HFF-Myc (cell line): ENCODE measurements at places on chromosomes 6 and 20.

DNA sequence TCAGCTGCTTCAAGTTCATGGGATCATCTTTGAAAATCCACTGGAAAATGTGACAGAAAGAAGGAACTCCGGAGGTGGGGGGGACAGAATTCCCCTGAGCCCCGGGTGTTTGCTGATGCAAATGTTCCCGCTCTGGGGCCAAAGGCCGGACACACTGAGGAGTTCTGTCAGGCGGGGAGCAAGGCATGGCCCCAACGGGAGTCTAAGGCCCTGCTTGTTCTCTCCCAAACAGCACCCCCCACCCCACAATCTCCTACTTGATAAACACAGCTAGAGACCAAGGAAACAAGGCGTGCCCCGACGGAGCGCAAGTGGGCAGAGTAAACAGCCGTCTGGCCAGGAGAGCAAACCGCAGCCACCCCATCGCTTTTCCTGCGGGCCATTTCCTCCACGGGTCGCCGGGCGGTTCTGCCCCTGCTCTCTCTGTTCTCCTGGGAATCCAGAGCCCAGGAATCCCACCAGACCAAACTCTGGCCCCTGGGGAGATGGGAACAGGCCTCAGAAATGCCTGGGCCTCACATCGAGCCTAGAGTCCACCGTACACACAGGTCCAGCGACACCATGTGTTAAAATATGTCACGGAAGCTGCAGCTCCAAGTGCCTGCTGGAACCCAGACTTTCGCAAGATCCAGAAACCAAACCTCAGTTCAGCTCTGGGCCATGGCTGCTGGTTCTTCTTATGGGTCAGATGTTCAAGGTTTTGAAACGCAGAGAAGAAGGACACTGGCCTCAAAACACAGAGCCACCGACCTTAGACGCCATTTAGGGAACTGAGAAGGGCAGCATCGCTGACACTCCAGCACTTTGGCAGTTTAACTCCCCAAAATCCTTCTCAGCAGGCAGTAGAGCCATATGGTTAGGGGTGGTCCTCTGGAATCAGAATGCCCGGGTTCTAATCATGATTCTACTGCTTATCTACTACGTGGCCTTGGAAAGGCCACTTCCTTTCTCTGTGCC, 104.2 kb downstream of the PREX1 start:
- no peak for DNase-seq

DNA sequence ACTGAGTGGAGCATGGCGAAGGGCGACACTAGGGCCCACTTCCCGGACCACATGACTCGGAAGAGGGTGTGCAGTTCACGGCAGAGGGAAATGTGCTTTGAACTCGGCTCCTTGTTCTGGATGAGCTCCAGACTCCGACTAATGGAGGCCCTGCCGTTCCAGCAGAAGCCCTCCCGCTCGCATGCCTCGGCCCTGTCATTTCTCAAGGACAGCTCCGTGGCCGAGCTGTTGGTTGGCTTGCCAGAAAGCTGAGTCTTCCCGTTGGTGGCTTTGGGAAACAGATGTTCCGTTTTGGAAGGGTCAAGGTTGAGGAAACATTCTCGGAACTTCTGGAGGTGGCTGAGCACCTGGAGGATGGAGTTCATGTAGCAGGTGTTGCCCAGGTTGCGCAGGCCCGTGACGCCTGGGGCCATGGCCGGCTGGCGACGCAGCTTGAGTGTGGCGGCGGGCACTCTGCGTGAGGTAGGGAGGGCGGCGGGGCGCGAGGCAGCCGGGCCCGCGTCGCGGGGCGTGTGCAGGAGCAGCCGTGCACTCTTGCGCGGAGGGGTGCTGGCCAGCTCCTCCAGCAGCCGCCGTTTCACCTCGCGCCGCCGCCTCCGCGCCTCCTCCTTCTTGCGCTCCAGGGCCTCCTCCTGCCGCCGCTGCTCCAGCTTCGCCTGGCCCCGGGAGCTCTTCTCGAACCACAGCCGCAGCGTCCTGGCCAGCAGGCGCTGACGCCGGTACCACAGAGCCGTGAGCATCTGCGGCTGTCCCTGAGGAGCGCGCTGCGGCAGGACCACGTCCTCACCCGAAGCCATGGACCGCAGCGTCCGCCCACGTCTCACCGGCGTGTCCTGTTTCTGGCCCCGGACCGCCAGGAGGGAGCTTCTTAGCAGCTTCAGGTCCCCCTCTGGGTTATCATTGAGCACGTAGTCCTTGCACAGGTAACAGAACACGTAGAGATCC, 18.6 kb downstream of the TOMM6 start:
- no peak for DNase-seq

- no peak for DNase-seq
These were observed 256 bp upstream of the OVOL2 start for GRCh38 chr20:18057994-18058349.

GRCh38 chr6:87682310-87682709, 19.7 kb downstream of the AKIRIN2 start:
- no peak for DNase-seq

DNA sequence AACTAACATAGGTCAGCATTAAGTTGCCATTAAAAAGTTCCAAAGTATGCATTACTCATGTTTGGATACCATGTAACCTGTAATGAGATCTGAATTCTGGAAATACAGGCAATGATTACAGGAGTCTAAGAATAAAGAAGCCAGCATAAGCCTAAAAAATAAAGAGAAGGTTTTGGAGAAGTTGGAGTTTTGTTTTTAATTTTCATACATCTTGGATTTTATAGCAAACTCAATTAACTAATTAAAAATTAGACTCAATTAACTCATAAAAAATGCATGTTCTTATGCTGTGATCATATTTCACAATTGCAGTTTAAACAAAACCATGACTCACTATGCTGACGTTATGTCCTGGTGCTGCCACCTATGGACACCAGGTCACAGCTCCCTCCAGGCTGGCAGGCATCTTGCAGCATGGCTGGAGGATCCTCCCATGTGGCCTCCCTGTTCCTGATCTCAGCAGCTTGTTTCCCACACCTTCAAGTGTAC, 648.8 kb upstream of the AGPAT4 start:
- peak; percentile 24 for DNase-seq

DNA sequence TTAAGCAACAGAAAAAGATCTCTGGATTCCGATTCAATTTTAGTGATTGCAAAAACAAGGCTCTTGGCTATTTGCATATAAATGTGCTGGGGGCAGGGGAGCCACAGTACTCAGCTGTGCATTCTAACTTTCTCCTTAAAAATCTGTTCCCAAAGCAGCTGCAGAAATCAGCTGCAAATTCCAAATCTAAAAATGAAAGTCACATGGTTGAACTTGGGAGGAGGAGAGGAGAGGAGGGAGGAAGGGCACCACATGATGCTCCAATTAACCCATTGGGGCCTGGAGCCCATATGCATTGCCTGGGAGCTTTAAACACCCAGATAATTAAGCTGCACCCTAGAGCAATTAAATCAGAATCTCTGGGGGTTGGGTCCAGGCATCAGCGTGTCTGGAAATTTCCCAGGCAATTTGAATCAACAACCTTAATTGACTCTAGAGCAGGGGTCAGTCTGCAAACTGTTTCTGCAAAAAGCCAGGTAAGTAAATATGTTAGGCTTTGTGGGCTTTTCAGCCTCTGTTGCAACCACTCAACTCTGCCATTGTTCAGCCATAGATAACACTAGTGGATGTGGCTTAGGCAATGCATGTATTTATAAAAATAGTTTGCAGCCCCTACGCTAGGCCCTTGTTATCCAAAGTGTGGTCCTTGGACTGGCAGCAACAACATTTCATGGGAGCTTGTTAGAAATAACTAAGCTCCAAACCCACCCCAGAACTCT, 508.1 kb downstream of the KIF16B start:
- no peak for DNase-seq

GRCh38 chr20:45489083-45489531, 19.6 kb downstream of the WFDC2 start:
- DNase-seq = peak; percentile 2

- DNase-seq = no peak
These were observed 135.7 kb downstream of the SYNDIG1 start for GRCh38 chr20:24604966-24605665.
